ENCODE measurements at places on chromosomes 7 and 10.

GRCh38 chr10:131920151-131920550 lies 19.3 kb downstream of the PPP2R2D start:
- DNase-seq: no peak

GRCh38 chr10:101080933-101081931 lies 19.4 kb downstream of the KAZALD1 start:
- DNase-seq: no peak

DNA sequence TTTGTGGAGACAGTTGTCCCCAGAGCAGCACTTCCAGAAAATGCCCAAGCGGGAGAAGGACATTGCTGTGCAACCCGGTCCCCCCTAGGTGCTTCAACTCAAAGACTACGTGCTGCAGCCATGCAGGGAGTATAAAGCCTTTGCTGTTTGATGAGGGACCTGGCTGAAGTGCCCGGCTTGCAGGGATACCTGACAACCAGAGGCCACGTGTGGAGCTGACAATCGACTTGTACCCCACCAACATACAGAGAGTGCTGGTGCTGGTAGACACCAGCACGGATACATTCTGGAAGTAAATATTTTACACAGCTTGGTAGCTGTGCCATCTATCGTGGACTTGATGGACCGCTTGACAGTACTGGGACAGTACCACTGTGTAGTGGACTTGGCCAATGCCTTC lies 240.6 kb downstream of the CACNA2D1 start:
- no peak for DNase-seq

- DNase-seq: no peak
Measured at GRCh38 chr7:64621656-64622055, 44.3 kb upstream of the ZNF107 start.
